Skeletal muscle cell (primary cell): ENCODE measurements at places on chromosomes 4 and X.

GRCh38 chr4:113540859-113541258 lies 220.7 kb downstream of the CAMK2D start:
- DNase-seq, result no peak

DNA sequence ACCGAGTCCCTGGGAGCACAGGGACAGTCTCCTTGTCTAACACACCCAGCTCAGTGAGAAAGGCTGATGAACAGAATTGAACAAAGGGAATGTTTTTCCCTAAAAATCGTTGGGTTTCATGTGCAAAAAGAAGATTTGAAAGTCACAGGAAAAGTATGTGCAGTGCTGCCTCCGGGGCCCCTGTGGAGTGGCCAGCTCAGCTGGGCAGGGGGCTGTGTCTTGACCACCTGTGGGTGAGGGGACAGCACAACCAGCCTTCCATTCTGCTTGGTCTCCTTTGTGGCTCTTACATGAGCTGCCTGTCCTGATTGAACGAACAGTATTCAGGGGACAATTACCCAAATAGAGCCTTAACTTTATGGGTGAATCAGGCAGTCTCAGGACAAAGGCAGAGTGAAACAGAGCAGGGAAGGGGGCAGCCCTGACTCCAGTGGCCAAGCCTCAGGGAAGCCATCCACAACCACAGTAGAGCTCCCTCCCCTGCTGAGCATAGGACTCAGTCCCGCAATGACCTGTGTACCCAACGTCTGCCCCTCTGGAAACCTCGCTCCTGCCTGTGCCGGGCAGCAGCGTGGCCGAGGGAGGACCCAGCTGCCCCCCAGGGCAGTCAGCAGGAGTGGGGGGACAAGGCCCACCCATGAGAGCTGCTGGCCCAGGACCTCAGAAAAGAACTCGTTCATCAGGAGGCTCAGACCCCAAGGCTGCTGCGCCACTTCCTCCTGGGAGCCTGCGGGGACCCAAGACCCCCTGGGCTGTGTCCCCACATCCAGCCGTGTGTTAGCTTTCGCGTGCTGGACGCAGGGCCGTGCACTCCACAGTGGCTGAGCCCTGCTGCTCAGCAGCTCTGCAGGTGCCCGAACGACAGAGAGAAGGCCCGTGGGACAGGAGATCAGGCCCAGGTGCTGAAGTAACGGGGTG lies 59.6 kb upstream of the MXD4 start:
- DNase-seq, result no peak

DNA sequence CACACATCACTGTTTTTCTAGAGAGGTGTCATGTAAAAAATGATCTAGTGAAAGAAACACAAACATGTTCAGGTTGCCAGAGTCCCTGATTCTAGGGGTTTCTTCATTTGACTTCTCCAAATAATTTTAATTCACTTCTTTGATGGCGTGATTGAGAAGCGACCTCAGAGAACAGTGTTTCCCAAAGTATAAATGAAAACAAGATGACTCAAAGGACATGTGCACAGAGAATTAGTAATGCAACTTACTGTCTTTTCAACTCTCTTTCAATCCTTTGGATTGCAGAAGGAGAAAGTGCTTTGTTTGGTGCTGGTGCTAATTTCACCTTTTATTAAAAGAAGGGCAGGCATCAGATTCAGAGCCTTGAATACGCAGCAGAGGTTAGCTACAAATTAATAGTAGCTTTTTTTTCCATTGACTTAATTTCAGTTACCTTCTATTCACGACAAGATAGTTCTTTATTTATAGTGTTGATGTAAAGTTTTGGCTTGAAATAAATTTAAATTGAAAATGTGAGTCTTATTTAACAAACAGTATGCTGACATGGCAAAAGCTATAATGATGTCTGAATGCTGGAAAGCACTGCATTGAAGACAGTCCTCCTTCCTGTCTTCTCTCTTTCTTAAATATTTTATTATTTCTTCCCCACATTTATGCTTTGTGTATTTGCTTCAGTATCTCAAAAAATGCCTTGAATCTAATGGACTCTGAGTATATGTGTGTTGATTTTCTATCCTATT lies 85.1 kb downstream of the SLC10A7 start:
- no peak for DNase-seq

GRCh38 chr4:17567271-17567670 lies 9.7 kb upstream of the LAP3 start:
- DNase-seq, result no peak

GRCh38 chr4:75494563-75494962 lies 19.6 kb downstream of the RCHY1 start:
- peak; percentile 30 for DNase-seq

- DNase-seq, result no peak
Observed at GRCh38 chrX:11401966-11402365, 108.8 kb downstream of the AMELX start.

- DNase-seq, result peak; percentile 2
Observed at GRCh38 chr4:55609393-55609866, 17.4 kb upstream of the PDCL2 start.

- peak; percentile 88 for DNase-seq
Observed at GRCh38 chr4:19739101-19739651, 512.5 kb upstream of the SLIT2 start.

GRCh38 chr4:182643801-182644682 lies 273.1 kb downstream of the DCTD start:
- peak; percentile 58 for DNase-seq

GRCh38 chrX:48003367-48003757 lies 427 bp downstream of the ZNF182 start:
- no peak for DNase-seq

GRCh38 chr4:13907255-13907751 lies 279.8 kb upstream of the BOD1L1 start:
- peak; percentile 97 for DNase-seq

DNA sequence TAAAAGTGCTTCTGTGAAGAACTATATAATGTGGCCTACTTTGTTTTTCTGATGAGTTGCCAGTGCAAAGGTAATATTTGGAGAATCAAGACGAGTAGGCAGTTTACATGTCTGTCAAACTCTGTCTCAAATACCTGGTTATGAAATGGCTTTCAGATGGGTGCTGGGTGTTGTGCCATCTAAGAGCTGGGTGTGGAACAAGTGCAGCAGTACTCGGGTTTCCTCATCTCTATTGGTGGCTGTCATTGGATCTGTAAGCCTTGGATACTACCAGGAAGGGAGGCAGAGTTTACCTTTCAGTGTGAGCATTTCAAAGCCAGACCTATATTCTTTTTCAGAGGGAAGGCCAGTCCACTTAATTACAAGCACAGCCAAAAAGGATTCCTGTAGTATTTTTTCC lies 37.2 kb downstream of the MTM1 start:
- no peak for DNase-seq

GRCh38 chr4:1347410-1347864 lies 429 bp downstream of the UVSSA start:
- DNase-seq, result peak; percentile 62

- peak; percentile 27 for DNase-seq
Observed at GRCh38 chr4:113256946-113257345, 207.5 kb downstream of the ANK2 start.

DNA sequence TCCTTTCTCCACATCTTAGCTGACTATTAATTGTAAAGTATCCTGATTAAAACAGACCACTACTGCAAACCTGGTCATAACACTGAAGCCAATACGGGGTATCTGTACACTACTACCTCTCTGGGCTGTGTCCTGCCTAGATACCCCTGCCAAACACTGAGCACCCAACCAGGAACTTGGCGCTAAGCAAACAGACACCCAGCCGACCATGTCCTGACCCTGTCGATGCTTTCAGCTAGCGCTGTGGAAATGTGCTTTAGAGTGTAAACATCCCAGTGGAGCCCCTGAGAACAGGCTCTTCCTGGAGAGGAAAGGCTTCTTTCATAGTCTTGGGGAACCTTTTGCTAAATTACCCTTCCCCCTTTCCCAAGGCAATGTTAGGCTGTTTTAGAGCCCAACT lies 52.9 kb downstream of the CCNG2 start:
- no peak for DNase-seq

- DNase-seq, result no peak
Observed at GRCh38 chrX:28498658-28499057, 88.6 kb upstream of the IL1RAPL1 start.

DNA sequence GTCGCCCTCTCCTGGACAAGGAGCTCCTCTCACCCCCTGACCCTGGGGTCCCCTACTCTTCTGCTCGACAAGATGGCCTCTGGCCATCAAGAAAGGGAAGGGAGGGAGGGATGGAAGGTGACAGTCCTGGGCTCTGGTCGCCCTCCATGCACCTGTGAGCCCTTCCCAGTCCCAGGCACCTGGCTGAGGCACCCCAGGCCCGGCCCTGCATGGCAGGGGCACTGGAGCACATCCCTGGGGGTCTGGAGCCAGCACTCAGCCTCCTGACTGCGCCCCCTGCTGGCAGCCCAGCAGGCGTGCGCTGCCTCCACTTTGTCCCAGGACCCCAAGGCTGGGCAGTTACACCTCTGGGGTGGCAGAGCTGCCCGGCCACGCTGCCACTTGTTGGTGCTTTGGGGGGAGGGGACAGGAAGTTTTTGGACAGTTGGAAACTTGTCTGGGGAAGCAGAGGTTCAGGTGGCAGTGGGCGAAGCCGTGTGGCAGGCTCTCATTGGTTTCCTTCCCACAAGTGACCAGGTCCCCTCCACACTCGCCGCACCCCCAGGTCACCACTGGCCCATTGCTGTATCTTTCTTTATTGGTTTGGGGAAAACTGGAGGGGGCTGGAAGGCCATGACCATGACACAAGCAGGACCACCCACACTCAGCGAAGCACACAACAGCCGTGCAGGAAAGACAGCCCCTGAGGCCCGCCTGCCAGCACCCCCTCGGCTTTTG lies 4.3 kb downstream of the PNCK start:
- DNase-seq, result no peak

- no peak for DNase-seq
Observed at GRCh38 chrX:23930894-23931604, 23.2 kb downstream of the CXorf58 start.

- no peak for DNase-seq
Observed at GRCh38 chr4:104756837-104757236, 262.1 kb upstream of the CXXC4 start.

- DNase-seq, result no peak
Observed at GRCh38 chr4:184715526-184715925, 18.4 kb downstream of the CENPU start.

DNA sequence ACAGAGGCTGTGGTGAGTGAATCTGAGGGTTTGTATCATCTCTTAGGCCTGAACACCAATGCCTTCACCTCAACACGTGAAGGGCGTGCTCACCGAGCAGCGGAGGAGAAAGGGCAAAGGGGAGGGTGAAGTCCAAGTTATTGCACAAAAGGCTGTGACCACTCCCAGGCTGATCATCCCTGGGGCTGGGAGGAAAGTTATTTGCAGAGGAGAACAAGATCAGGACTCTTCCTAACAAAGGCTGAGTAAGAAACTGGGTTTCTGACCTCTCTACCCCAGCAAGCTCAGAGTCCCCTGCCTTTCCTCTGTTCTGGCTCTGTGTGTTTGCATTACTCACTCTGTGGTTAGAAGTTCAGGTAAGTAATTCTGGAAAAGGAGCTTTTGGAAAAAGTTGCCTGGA lies 366.3 kb upstream of the CXorf51A start:
- DNase-seq, result no peak

GRCh38 chrX:151988706-151989299 lies 14.3 kb upstream of the GABRE start:
- DNase-seq, result no peak

GRCh38 chr4:77047037-77047436 lies 28.8 kb downstream of the CCNI start:
- DNase-seq, result no peak

DNA sequence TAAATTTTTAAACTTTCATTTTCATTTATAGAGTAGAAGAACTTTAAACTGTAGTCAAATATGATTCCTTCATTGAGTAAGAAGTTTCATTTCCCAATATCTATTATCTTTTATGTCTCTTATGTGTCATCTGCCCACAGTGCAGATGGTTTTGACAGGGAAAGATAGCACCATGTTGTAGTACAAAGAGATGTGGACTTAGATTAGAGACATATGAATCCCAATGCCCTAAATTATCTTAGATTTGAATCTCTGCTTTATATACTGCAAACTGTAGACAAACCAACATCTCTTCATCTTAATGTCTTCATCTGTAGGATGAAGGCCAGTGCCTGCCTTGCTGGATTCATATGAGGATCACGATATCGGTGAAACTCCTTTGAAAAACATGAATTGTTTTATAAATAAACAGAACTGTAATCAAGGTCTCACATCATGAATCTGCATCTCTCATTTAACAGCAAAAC lies 217.5 kb downstream of the BANK1 start:
- no peak for DNase-seq

DNA sequence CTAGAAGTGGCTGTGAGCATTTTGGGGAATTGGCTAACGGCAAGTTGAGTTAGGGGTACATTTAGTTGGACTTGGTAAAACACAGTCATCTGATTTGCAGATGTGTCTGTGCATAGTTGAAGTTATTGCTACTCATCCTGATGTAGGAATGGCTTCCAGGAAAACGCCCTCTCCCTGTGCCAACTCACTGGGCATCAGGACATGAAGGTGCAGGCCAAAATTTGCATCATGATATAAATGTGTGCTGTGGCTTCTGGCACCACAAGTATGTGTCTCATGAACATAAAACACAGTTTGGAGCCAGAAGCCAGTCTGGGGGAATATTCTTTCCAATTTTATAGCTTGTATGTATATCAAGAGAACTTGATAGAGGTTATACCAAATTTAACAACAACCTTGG lies 54.2 kb upstream of the CBR4 start:
- no peak for DNase-seq

DNA sequence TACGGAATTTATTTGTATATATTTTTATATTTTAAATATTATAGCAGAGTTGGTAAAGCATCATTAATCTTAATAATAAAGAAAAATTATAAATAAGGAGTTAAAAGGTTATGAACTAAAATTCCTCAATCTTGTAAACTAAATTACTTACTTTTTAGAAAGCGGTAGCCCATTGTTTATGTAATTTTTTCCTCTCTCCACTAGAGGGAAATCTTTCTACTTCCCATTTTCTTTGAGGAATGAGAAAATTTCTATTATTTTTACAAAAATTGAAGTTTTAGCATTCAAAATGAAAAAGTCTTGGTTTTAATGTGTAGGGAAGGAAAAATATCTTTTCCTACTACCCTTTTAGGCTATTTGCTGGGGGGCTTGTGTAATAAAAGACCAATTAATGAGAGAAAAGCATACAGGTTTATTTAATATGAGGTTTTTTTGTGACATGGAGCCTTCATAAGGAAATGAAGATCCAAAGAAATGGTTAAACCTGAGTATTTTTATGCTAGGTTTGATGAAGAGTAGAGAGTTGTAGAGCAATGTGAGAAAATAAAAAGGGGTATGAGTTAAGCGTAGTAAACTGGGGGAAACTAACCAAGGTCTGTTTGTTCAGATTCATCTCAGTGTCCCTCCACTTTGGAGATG lies 68.7 kb upstream of the ADAD1 start:
- DNase-seq, result no peak

DNA sequence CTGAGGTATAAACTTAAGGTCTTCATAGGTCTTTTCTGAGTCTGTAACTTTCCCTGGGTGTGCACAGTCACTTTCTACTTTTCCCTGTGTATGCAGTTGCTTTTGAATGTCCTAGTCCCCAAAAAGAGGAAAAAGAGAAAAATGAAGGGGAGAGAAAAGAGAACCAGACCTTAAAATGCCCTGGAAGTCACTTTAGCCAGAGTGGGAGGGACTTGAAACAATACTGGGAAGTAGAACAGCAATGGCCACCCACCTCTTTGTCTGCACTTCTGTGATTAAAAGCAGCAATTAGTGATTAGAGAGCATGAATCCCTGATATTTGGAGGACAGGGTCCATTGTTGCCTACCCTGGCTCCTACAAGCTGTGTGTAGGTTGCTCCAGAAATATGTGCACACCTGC lies 36.1 kb downstream of the ZCCHC13 start:
- no peak for DNase-seq

- no peak for DNase-seq
Observed at GRCh38 chr4:78845472-78845871, 69.3 kb downstream of the BMP2K start.
